PC-9 (cell line): ENCODE measurements at places on chromosomes 13 and 19. TPM values are rescaled to one million over a fixed set of nuclear protein-coding genes. Genes with fewer than 3 reads are reported as not detected.
A peak's percentile ranks its signal among the peaks of the same experiment; 100 is the strongest.

DNA sequence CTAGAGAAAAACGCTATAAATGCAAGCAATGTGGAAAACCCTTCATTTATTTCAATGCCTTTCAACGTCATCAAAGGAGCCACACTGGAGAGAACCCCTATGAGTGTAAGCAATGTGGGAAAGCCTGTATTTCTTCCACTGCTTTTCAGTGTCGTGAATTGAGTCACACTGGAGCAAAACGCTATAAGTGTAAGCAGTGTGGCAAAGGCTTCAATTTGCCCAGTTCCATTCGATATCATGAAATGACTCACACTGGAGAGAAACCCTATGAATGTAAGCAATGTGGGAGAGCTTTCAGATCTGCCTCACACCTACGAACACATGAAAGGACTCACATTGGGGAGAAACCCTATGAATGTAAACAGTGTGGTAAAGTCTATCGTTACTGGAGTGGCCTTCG, 27.4 kb downstream of the ZNF20 start:
- no peak for DNase-seq

GRCh38 chr13:30796132-30796572, 60.8 kb downstream of the ALOX5AP start:
- DNase-seq: peak; percentile 96

GRCh38 chr13:39825886-39826285, 170.4 kb downstream of the COG6 start:
- DNase-seq: no peak

The LILRA1 gene
- not detected in 2 replicates for total RNA-seq

DNA sequence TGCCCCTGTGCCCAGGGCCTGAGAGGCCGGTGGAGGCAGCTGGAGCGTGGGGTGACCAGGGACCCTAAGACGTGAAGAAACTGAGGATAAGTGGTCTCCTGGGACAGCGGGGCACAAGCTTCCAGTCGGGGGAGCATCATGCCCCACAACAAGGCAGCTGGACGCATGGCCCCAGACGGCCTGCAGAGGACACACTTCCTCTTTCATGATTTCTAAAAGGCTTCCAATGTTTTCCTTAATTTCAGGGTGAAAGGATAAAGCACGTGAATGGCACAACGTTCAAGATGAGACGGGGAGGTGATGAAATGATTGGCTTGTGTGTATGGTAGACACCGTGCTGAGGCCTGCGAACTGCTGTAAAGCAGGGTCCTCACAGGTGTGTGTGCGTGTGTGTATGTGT, 20.2 kb upstream of the MYDGF start:
- no peak for DNase-seq

GRCh38 chr19:35542209-35542608, 3.2 kb upstream of the TMEM147 start:
- DNase-seq: no peak

- DNase-seq: peak; percentile 75
Observed at GRCh38 chr19:54035215-54036178, 28.2 kb downstream of the VSTM1 start.

- DNase-seq: no peak
Observed at GRCh38 chr13:51645761-51646670, 61.8 kb downstream of the WDFY2 start.

The ZNF534 gene
- not detected in 2 replicates for total RNA-seq

GRCh38 chr19:13103581-13104359, 1.1 kb upstream of the LYL1 start:
- no peak for DNase-seq

The CGB2 gene
- total RNA-seq: not detected in 2 replicates

GRCh38 chr13:102033857-102034331, 368.0 kb downstream of the FGF14 start:
- DNase-seq: no peak

DNA sequence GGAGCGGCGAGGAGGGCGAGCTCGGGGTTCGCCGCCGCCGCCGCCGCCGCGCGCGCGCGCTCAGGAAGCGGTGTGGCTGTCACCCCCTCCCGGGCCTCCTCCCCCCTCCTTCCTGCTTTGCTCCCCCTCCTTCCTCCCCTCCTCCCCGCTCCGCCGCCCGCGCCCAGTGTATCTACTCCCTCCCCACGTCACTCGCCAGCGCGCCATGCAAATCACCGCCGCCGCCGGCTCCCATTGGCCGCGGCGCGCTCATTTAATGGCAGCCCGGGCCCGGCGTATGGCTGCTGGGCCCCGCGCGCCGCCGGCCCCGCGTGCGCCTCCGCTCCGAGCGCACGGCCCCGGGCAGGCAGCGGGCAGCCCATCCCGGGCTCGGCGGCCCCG, 335 bp upstream of the SOX1 start:
- DNase-seq: no peak

- no peak for DNase-seq
Observed at GRCh38 chr13:43915451-43915850, 35.7 kb downstream of the LACC1 start.

GRCh38 chr19:12411893-12412292, 10.8 kb upstream of the ZNF799 start:
- no peak for DNase-seq

- DNase-seq: no peak
Observed at GRCh38 chr19:3836887-3837286, 32.0 kb downstream of the ZFR2 start.

The SULT2A1 gene
- not detected in 2 replicates for total RNA-seq

GRCh38 chr13:110953416-110953815, 38.5 kb upstream of the ANKRD10 start:
- DNase-seq: no peak

GRCh38 chr19:5104871-5105351, 136.0 kb downstream of the KDM4B start:
- DNase-seq: no peak

The ONECUT3 gene
- 0.05 TPM in 1 of 2 replicates, not detected in the other for total RNA-seq

DNA sequence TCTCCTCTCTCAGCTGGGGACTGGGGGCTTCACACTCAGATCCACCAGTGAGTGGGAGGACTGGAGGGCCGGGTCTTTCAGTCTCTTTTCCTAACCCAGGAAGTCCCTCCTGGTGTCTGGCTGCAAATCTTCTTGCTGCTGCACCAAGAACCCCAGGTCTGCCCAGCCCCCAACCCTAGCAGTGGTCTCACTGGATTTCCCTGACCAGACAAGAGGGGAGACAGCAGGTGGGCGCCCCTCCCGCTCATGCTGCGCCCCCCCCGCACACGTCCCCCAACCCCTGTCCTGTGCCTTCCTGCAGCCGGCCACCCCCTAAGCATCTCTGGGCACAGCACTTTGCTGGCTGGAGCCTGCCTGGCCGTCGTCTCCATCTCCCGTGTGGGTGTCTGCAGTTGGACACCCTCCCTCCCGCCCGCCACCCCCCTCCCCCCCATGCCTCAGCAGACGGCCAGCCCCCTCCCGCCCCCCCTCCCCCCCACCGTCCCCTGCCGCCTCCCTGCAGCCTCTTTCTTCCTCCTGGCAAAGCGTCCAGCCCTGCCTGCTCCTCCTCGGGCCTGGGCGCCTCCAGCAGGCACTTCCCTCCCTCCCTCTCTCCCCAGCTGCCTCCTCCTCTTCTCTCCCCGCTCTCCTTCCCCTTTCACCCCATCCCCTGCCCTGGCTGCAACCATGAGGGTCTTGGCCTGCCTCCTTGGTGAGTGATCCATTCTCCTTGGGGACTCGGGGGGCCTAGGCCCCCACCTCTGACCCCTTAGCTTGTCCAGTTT, at the start of gene SSC5D:
SSC5D (plus strand) TSS at position 513 of the 764 bp plus-strand sequence; CDS start at position 667, 154 bp downstream.
- DNase-seq: no peak

- DNase-seq: no peak
Observed at GRCh38 chr19:2588081-2588777, 112.3 kb downstream of the GADD45B start.

DNA sequence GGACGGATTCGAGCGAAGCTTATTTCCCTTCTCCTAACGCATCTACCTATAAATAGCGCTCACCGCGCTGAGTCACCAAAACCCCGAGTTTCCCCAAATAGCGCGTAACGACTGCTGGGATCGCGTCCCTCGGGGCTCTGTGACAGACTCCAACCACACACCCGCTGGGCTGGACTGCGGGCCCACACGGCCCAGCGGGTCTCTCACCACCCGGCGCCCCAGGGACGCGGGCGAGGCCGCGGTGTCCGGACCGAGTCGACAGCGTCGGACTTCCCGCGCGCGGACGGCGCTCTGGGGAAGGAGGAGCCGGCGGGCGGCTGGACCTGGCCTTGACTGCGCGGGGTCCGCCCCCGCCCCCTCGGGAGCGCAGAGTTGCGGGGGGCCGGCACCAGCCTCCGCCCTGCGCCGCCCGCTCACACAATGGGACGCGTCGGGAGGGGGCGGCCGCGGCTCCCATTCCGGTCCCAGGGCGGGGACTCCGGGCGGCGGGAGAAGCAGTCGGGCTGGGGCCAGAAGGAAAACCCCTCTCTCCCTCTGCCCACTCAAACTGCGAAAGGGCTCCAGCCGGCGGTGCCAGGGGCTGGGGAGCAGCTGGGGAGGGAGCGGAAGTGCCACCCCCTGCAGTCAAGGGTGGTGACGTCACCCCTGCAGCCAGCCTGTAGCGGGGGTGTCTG, 108.8 kb downstream of the KCNRG start:
- DNase-seq: peak; percentile 82

The ZSCAN1 gene
- total RNA-seq: not detected in 2 replicates

- DNase-seq: no peak
Observed at GRCh38 chr19:10874024-10874423, 2.7 kb downstream of the CARM1 start.

The ZFP82 gene
- 1.8 and 1.9 TPM in 2 replicates for total RNA-seq

The KLC3 gene
- total RNA-seq: 20.6 and 30.7 TPM in 2 replicates

DNA sequence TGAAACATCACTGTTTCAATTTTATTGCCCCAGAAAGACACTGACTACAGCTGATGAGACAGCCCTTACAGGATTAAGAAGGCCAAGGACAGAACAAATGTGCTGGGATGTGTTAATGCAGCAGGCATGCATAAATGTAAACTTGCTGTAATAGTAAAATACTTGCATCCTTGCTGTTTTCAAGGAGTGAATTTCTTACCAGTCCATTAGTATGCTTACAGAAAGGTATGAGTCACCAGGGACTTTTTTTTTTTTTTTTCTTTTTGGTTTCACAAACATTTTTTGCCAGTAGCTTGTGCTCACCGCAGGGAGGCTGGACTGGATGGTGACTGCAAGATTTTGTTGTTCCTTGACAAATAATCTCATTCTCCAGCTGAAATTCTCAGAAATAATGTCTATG, 55.1 kb downstream of the GPR180 start:
- DNase-seq: no peak

DNA sequence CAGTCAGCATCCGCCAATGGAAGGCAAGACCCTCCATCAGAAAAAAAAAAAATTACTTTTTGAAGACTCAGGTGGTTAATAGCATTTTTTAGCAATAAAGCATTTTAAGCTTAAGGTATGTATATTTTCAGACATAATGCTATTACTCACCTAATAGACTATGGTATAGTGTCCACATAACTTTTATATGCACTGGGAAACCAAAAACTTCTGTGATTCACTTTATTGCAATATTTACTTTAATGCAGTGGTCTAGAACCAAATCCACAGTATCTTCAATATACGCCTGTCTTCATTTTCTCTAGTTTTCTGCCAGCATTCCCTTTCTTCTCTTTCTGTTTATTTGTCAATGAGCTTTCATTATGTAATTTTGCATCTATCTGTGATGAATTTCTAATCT, 418.1 kb downstream of the SLITRK6 start:
- no peak for DNase-seq

The ZNF175 gene
- 11.7 and 12.5 TPM in 2 replicates for total RNA-seq

The TMEM143 gene
- total RNA-seq: 24.8 and 31.3 TPM in 2 replicates

GRCh38 chr13:70051531-70051930, 56.1 kb upstream of the ATXN8OS start:
- no peak for DNase-seq

The KLK10 gene
- total RNA-seq: 28.0 and 28.9 TPM in 2 replicates

GRCh38 chr19:16463991-16464575, 7.7 kb downstream of the EPS15L1 start:
- DNase-seq: peak; percentile 84

DNA sequence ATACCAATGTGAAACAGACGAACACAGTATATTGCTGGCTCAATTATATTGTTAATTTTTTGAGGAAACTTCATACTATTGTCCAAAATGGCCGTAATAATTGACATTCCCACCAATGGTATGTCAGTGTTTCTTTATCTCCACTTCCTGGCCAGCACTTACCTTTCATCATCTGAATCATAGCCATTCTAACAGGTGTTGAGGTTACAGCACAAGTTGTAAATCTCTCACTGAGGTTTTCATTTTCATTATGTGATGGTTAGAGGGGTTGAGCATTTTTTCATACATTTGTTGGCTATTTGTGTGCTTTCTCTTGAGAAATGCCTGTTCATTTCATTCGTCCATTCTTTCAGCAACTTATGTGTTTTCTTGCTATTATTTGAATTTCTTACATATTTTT, 824.0 kb downstream of the UQCRFS1 start:
- DNase-seq: no peak

DNA sequence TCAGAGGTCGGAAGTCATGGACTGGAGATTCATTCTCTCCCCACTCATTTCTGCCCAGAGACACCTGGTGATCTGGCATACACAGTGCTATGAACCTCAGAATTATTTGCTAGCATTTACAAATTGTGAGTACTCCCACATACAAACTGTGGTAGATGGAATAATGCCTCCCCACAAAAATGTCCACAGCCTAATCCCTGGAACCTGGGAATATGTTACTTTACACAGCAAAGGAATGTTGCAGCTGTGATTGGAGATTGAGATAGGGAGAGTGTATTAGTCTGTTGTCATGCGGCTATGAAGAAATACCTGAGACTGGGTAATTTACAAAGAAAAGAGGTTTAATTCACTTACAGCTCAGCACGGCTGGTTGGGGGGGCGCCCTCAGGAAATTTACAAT, 3.1 kb upstream of the UQCRFS1 start:
- no peak for DNase-seq

The MISP3 gene
- 6.7 and 10.5 TPM in 2 replicates for total RNA-seq

The CLEC4G gene
- total RNA-seq: not detected in 2 replicates

The SLAIN1 gene
- total RNA-seq: 2.3 and 2.4 TPM in 2 replicates

The FFAR1 gene
- 0.23 and 0.44 TPM in 2 replicates for total RNA-seq

DNA sequence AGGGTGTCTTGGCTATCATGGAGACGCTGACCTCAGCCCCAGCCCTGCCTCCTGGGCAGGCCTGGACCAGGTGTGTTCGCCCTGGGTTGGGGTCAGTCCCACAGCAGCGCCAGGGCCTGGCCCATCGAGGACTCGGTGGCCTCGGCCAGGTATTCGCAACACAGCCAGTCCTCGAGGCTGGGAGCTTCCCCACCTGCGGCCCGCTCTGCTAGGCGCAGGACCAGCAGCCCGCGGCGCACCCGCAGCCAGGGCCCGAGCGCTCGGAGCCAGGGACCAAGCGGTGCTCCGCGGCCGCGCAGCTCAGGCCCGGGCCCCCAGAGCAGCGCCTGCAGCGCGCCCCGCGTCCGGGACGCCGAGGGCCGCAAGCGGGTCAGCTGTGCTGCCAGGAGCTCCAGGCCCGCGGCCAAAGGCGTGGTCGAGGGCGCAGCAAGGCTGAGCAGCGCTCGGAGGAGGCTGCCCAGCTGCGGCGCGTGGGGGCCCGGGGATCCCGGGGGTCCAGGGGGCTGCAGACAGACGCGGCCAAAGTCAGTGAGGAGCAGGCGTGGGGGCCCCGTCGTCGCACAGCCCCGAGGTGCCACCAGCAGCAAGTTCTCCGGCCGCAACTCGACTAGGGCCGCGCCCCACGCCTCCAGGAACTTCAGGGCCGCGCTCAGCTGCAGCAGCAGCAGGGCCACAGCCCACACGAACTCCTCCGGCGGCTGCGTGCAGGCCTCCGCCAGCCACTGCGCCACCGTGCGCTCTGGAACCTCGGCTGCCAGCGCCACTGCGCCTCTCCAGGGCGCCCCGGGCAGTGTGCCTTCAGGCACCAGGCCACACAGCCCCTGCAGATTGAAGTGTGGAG, 6.2 kb downstream of the PEAK3 start:
- no peak for DNase-seq
